ENCODE measurements at places on chromosomes 16 and 17.

- no peaks in the 10 kb centered on the region for H3K36me3 ChIP-seq
- no peak overlapping the region for H3K27ac ChIP-seq
- no peak for DNase-seq
- no peak overlapping the region for H3K4me3 ChIP-seq
Measured at GRCh38 chr16:11219178-11219577, 36.8 kb downstream of the SOCS1 start.

DNA sequence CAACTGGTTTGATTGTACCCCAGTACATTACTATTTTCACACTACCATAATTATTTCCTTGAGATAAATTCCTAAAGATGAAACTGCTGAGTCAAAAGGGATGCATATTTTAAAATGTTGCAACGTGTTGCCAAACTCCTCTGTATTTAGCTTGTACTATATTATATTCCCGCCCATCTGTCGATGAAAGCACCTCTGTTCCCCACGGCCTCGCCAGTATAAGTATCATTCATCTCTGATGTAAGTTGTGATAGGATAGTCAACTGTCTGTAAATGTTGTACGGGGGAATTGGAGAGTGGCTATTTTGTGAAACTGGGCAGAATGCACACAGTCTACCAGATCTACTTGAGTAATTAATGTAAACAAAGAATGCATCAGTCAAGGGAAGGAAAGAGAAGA, 47.7 kb upstream of the TNRC6A start:
- H3K27me3 ChIP-seq, result no peaks in the 10 kb centered on the region
- no peak for DNase-seq
- H3K4me3 ChIP-seq, result no peak overlapping the region
- H3K36me3 ChIP-seq, result no peaks in the 10 kb centered on the region

DNA sequence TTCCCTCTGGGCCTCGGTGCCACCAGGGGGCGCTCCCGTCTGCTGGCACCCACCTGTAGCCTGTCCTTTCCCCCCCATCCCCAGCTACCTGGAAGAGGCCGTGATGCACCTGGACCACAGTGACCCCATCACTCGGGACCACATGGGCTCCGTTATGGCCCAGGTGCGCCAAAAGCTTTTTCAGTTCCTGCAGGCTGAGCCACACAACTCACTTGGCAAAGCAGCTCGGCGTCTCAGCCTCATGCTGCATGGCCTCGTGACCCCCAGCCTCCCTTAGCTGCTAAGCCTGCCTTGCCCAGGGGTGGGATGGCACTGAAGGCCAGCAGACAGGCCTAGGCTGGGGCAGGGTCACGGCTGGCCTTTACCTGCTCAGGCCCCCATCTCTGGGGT, 818 bp upstream of the NRN1L start:
- peak overlapping the region; percentile 72 for H3K27ac ChIP-seq
- H3K4me1 ChIP-seq, result no peaks in the 10 kb centered on the region
- peak; percentile 52 for DNase-seq
- no peaks in the 10 kb centered on the region for H3K36me3 ChIP-seq
- H3K4me3 ChIP-seq, result no peak overlapping the region
- H3K27me3 ChIP-seq, result no peaks in the 10 kb centered on the region

- H3K4me1 ChIP-seq, result peaks cover 7% of the 10 kb centered on the region
- no peak overlapping the region for H3K27ac ChIP-seq
- H3K4me3 ChIP-seq, result no peak overlapping the region
- no peaks in the 10 kb centered on the region for H3K27me3 ChIP-seq
Measured at GRCh38 chr17:45258981-45259380, 2.9 kb downstream of the SPATA32 start.

- DNase-seq, result no peak
- H3K36me3 ChIP-seq, result no peaks in the 10 kb centered on the region
- H3K27ac ChIP-seq, result no peak overlapping the region
- H3K4me3 ChIP-seq, result no peak overlapping the region
- H3K27me3 ChIP-seq, result no peaks in the 10 kb centered on the region
Measured at GRCh38 chr16:88882358-88883030, 16.0 kb upstream of the PABPN1L start.

DNA sequence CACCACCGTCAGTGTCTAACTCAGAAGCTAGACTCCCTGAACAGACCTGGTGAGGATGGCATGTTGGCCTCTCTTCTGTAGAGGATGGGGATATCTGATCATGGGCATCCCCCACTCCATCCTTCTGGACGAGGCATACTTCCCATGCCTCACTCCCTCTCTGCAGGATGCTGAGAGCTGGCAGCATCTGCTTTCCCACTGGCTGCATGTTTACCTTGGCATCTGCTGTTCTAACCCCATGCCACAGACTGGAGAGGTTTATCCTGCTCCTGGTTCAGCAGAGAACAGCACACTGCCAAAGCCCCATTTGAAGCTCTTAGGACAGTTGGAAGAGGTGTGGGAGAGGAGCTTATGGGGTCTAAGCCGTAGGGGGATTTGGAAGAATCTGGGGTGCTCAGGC, 46.0 kb downstream of the YPEL2 start:
- no peak overlapping the region for H3K4me3 ChIP-seq
- H3K36me3 ChIP-seq, result no peaks in the 10 kb centered on the region
- H3K27me3 ChIP-seq, result no peaks in the 10 kb centered on the region
- peaks cover 21% of the 10 kb centered on the region for H3K4me1 ChIP-seq
- no peak for DNase-seq
- peak overlapping the region; percentile 96 for H3K27ac ChIP-seq

DNA sequence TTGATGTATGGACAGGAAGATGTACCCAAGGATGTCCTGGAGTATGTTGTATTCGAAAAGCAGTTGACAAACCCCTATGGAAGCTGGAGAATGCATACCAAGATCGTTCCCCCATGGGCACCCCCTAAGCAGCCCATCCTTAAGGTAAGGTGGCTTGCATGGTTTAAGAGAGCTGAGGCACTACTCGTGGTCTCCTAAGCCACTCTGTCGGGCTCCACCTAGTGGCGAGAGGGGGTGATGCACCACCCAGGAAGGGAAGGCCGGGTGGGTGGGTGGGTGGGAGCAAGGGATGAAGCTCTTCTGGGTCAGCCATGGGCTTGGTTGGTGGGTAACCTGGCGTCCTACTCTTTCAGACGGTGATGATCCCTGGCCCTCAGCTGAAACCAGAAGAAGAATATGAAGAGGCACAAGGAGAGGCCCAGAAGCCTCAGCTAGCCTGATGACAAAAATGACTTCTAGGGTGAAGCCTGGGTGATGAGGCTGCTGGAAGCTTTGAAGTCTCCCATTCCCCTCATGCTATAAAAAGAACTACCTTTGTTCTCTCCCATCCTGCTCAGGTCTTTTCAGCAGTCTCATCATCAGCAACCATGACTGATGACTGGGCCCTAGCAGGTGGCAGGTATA, 21.5 kb downstream of the GPR179 start:
- H3K4me1 ChIP-seq, result no peaks in the 10 kb centered on the region
- no peak overlapping the region for H3K27ac ChIP-seq
- H3K4me3 ChIP-seq, result no peak overlapping the region
- DNase-seq, result peak; percentile 47

- no peaks in the 10 kb centered on the region for H3K4me1 ChIP-seq
- no peak overlapping the region for H3K4me3 ChIP-seq
- H3K27ac ChIP-seq, result no peak overlapping the region
- DNase-seq, result no peak
- peaks cover 11% of the 10 kb centered on the region for H3K27me3 ChIP-seq
- no peaks in the 10 kb centered on the region for H3K36me3 ChIP-seq
Measured at GRCh38 chr17:48011405-48012150, 26.0 kb downstream of the COPZ2 start.

- no peaks in the 10 kb centered on the region for H3K36me3 ChIP-seq
- H3K27ac ChIP-seq, result no peak overlapping the region
- H3K4me3 ChIP-seq, result no peak overlapping the region
- DNase-seq, result no peak
Measured at GRCh38 chr16:4265676-4266075, 7.1 kb downstream of the TFAP4 start.

GRCh38 chr16:67613808-67614207, 31.1 kb upstream of the CARMIL2 start:
- H3K27me3 ChIP-seq, result no peaks in the 10 kb centered on the region
- H3K4me3 ChIP-seq, result no peak overlapping the region
- DNase-seq, result no peak
- H3K36me3 ChIP-seq, result no peaks in the 10 kb centered on the region
- H3K4me1 ChIP-seq, result no peaks in the 10 kb centered on the region

- H3K36me3 ChIP-seq, result no peaks in the 10 kb centered on the region
- no peak for DNase-seq
- no peak overlapping the region for H3K27ac ChIP-seq
- no peaks in the 10 kb centered on the region for H3K4me1 ChIP-seq
- no peaks in the 10 kb centered on the region for H3K27me3 ChIP-seq
- no peak overlapping the region for H3K4me3 ChIP-seq
Measured at GRCh38 chr16:68136515-68136914, 51.3 kb downstream of the NFATC3 start.

GRCh38 chr17:66829883-66830282, 5.0 kb upstream of the CACNG5 start:
- H3K36me3 ChIP-seq, result no peaks in the 10 kb centered on the region
- no peak overlapping the region for H3K27ac ChIP-seq
- no peak overlapping the region for H3K4me3 ChIP-seq
- no peaks in the 10 kb centered on the region for H3K27me3 ChIP-seq
- DNase-seq, result no peak

- no peaks in the 10 kb centered on the region for H3K27me3 ChIP-seq
- DNase-seq, result no peak
- no peaks in the 10 kb centered on the region for H3K36me3 ChIP-seq
Measured at GRCh38 chr17:56502120-56502654, 91.3 kb upstream of the NOG start.

GRCh38 chr17:1365445-1366039, 34.5 kb downstream of the YWHAE start:
- peak overlapping the region; percentile 72 for H3K27ac ChIP-seq
- H3K4me1 ChIP-seq, result peaks cover 19% of the 10 kb centered on the region
- no peaks in the 10 kb centered on the region for H3K27me3 ChIP-seq
- no peaks in the 10 kb centered on the region for H3K36me3 ChIP-seq
- DNase-seq, result peak; percentile 46

- no peaks in the 10 kb centered on the region for H3K36me3 ChIP-seq
- H3K27me3 ChIP-seq, result peaks cover 14% of the 10 kb centered on the region
- no peak overlapping the region for H3K27ac ChIP-seq
- no peak for DNase-seq
Measured at GRCh38 chr16:1991135-1991551, 1.4 kb downstream of the SYNGR3 start.

- no peaks in the 10 kb centered on the region for H3K36me3 ChIP-seq
- H3K4me3 ChIP-seq, result no peak overlapping the region
- no peaks in the 10 kb centered on the region for H3K27me3 ChIP-seq
- DNase-seq, result no peak
Measured at GRCh38 chr17:65515959-65516948, 45.2 kb downstream of the AXIN2 start.

DNA sequence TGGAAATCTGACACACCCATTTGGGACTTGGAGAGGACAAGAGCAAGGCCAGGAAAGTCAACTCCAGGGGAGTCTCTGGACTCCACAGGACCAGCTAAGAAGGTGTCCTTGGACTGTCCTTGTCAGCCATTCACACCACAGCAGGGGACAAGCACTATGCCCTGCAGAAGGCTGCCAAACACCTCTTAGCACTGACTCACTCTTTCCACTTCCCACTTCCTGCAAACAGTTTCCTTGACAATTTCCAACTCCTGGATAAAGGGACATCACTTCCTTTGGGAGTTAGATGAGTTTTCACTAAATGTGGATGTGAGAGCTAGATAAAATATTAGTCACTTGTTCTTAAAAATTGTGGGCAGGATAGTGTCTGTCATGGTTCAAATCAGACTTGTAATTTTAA, 37.8 kb upstream of the BCAR1 start:
- H3K27ac ChIP-seq, result no peak overlapping the region
- H3K4me1 ChIP-seq, result no peaks in the 10 kb centered on the region
- no peaks in the 10 kb centered on the region for H3K36me3 ChIP-seq
- H3K4me3 ChIP-seq, result no peak overlapping the region
- DNase-seq, result no peak

DNA sequence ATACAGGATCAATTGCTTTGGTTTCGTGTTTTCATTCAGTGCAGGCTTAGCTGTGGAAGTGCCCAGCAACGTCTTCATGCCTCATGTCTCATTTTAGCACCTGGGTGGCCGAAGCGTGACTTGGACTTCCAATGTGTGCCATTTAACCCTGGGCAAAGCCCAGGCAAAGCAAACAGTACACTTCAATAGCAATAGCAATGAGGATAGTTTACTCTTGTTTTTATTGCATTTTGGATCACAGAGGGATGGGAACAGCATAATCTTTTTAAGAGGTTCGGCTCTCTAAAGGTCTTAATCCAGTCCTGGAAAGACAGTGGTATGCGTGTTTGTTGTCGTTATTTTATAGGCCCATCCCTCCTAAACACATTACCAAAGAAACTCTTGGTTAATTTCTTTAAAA, 86.2 kb downstream of the HS3ST3B1 start:
- H3K4me1 ChIP-seq, result no peaks in the 10 kb centered on the region
- no peaks in the 10 kb centered on the region for H3K27me3 ChIP-seq
- H3K4me3 ChIP-seq, result no peak overlapping the region
- no peak for DNase-seq
- no peak overlapping the region for H3K27ac ChIP-seq

- H3K27me3 ChIP-seq, result no peaks in the 10 kb centered on the region
- no peaks in the 10 kb centered on the region for H3K36me3 ChIP-seq
- H3K4me1 ChIP-seq, result peaks cover 3% of the 10 kb centered on the region
- DNase-seq, result no peak
- H3K27ac ChIP-seq, result no peak overlapping the region
- no peak overlapping the region for H3K4me3 ChIP-seq
Measured at GRCh38 chr17:31688701-31689100, 170.3 kb downstream of the COPRS start.

DNA sequence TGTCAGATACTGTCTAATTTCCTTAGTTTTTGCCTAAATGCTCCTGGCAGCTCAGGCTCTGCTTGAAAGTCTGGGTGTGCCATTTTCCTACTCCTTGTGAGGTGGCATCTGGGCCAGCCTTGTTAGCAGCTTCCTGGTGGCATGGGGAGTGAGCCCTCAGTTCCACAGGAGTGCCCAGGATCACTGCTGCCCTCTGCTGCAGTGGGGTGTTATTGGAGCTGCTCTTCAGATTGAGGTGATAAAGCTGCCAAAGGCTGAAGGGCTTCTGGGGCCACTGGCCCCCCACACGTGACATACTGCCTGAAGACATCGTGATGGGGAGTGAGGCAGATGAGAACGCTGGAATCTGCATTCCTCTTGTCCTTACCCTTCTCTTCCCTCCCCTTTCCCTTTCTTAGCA, 27.4 kb downstream of the CEP95 start:
- no peak overlapping the region for H3K27ac ChIP-seq
- no peak for DNase-seq
- no peaks in the 10 kb centered on the region for H3K4me1 ChIP-seq
- no peaks in the 10 kb centered on the region for H3K36me3 ChIP-seq
- no peaks in the 10 kb centered on the region for H3K27me3 ChIP-seq
- no peak overlapping the region for H3K4me3 ChIP-seq

DNA sequence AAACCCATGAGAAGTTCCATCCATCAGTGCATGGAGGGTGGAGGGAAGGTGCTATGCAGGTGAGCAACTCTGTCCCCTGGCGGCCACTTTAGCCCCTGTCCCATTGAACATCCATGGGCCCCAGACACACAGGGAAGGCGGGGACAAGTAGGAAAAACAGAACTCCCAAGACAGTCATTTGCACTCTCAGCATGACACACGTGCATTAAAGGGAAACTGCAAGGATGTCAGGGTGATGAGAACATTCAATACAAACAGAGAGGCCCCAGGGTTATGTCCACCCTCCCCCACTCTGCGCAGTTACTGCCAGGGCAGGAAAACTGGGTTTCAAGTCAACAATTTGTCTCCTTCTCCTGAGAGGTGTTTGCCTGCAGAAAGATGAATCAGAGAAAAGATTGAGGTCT, 44.0 kb upstream of the AKTIP start:
- H3K4me3 ChIP-seq, result no peak overlapping the region
- no peaks in the 10 kb centered on the region for H3K36me3 ChIP-seq
- no peak for DNase-seq
- no peak overlapping the region for H3K27ac ChIP-seq

- H3K4me1 ChIP-seq, result no peaks in the 10 kb centered on the region
- H3K27ac ChIP-seq, result peak overlapping the region; percentile 61
- DNase-seq, result peak; percentile 41
- H3K4me3 ChIP-seq, result no peak overlapping the region
- no peaks in the 10 kb centered on the region for H3K36me3 ChIP-seq
Measured at GRCh38 chr17:2137342-2138098, 82.6 kb downstream of the HIC1 start.

All from uterus (tissue), 4 donors.